ENCODE measurements at places on chromosomes 5 and 9.

DNA sequence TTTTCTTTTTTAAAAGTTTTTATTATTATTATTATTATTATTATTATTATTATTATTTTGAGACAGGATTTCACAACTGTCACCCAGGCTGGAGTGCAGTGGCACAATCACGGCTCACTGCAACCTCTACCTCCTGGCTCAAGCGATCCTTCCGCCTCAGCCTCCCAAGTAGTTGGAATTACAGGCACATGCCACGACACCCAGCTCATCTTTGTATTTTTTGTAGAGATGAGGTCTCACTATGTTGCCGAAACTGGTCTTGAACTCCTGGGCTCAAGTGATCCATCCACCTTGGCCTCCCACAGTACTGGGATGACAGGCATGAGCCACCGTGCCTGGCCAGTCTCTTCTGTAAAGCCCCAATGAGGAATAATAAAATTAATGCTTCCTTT lies 31.0 kb upstream of the TXN start:
- no peak for DNase-seq

- DNase-seq, result peak; percentile 19
Measured at GRCh38 chr5:137179203-137179602, 319.9 kb downstream of the SPOCK1 start.

DNA sequence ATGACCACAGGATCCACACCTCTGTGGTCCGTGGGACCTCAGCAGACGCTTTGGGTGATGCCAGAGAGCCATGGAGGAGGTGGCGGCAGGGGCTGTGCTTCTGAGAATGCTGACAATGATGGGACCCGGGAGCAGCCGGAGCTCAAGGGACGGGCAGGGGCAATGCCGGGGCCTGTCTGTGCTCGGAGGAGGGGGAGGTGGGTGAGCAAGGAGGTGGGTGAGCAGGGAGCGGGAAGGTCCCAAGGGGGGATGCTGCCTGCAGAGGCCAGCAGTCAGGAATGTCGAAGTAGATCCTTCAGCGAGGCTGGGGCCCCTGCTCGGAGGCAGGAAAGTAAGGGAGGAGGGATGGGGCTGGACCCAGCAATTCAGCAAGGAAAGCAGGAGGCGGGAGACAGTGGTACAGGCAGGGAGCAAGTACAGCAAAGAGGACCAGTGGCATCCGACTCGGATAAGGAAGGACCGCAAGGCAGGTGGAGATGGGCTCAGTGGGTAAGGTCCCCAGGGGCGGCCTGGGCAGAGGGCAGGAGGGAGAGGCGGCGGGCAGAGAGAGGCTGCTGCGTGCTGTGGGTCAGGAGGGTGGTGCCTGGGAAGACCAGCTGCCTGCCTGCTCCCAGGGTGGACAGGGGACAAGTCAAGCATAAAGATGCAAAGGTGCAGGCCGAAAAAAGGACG lies 49.0 kb downstream of the ADAMTS2 start:
- DNase-seq, result no peak

GRCh38 chr5:88269222-88269771 lies 652 bp upstream of the TMEM161B start:
- no peak for DNase-seq

DNA sequence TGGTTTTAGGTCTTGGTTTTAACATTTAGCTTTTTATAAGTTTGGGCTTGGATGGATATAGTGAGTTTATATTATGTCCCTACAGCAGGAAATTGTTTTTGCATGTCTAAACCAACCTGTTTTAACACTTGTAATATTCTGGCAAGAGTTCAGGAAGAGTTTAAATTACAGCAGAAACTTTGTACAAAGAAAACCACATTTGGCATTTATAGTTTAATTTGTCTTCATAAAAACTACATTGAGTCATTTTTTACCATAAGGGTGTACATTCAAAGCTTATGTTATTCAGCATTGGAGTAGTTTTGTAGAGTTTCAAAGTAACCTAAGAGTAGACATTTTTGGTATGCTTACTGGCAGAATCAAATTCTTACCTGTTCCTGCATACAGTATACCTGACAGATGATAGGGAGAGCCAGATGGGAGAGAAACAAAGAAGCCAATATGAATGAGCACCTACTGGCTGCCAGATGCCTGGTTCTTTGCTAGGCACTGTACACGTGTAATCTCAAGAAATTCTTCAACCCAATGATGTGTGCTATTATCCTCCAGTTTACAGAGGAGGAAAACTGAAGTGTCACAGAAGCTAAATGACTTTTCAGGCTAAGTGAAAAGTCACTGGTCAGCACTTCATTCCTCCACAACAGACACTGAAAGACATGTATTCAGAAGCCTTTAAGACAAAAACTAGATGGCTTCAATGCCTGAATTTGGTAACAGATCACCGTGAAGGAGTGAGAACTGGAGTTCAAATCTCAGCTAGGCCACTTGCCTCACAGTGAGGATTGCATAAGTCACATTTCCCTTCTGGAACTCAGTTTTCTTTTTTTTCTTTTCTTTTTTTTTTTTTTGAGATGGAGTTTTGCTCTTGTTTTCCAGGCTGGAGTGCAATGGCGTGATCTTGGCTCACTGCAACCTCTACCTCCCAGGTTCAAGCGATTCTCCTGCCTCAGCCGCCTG lies 25.9 kb upstream of the ECM2 start:
- DNase-seq, result no peak

DNA sequence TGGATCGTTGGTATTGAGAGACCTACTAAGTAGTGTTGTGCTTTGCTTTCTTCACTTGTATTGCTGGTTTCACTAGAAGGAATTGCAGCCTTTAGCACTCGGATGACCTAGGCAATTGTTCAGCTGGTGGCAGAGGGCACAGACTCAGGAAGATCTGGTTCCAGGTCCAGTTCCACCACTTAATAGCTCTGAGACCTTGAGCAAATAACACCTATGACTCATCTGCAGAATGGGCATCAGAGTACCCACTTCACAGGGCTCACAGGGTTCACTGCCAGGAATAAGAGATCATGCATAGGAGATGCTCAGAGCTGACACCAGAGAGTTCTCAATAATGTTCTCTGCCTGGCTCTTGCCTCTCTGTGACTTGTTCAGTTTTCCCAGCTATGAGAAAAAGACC lies 133.6 kb downstream of the SIL1 start:
- no peak for DNase-seq

GRCh38 chr5:127608077-127608660 lies 40.7 kb upstream of the CTXN3 start:
- no peak for DNase-seq

GRCh38 chr5:65928322-65928752 lies 2.0 kb downstream of the ERBIN start:
- DNase-seq, result no peak

DNA sequence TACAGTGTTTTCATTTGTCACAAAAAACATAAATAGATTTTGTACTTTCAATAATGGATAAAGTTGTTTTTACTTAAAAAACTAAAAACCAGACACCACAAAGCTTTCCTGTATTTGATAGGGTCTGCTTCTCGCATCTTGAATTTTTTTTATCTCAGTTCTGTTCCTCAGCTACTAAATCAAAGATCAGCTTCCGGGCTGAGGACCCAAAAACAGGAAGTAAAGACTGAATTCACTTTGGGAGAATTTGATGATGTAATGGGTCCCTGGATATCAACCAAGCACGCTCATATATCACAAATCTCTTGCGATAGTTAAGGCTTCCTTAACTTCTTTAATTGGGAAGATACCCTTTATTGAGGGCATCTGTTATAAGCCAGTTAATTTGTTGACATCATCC lies 24.1 kb downstream of the ITK start:
- no peak for DNase-seq

DNA sequence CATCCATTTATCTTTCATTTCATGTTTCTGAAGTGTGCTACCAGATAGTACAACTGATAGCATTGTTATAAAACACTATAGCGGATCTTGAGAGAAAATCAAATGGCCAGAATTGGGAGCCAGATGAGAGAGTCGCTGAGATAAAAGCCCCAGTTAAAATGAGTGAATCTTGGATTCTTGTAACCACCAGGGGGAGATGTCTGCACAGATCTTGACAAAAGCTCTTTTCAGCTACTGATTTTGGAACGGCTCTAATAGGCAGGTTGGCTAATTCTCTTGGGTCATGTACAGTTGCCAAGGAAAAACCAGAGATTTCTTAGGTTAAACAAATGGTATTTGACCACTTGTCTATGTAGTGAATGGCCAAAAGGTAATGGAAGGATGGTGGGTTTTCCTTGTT lies 21.7 kb downstream of the F2RL2 start:
- peak; percentile 47 for DNase-seq

GRCh38 chr5:99590806-99591205 lies 662.0 kb upstream of the CHD1 start:
- DNase-seq, result no peak

- DNase-seq, result no peak
Measured at GRCh38 chr5:87231037-87231808, 36.5 kb upstream of the RASA1 start.

GRCh38 chr5:131246504-131246903 lies 17.3 kb upstream of the CDC42SE2 start:
- no peak for DNase-seq

- DNase-seq, result no peak
Measured at GRCh38 chr9:38343037-38343436, 49.5 kb upstream of the ALDH1B1 start.

- no peak for DNase-seq
Measured at GRCh38 chr5:160064417-160064810, 54.8 kb downstream of the PWWP2A start.

DNA sequence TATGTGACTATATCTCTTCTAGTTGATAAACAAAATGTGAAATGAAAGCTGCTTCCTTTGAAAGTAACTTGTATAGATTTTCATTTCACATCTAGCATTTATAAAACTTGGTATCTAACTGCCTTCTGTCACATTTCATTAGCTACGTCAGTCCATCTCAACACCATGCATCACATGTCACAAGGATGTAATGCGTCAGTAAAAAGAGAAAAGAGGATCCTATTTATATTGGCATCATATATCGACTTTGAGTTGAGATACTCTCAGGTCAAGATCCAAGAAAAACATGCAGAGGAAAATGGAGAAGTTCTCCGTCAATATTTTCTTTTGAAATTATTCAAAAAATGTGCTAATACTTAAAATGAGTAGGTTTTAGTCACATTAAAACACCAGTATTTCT lies 1211.2 kb downstream of the EFNA5 start:
- no peak for DNase-seq

DNA sequence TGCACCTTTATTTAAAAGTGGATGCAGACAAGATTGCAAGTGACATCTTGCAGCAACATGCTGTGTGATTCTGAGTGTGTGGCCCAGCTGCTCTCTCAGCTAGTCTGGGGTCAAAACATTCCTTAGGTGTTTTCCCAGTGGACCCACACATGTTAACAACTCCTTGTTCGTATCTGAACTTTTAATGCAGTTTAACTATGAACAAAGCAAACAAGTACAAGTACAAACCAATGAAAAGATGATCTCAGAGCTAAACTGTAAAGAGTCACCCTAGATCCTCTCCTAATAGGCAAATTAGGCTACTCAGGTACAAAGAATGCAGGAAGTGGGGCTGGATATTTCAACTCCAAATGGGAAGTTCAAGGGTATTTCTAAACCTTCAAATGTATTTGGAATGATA lies 108.4 kb downstream of the ENTREP1 start:
- DNase-seq, result no peak

- DNase-seq, result no peak
Measured at GRCh38 chr9:125370786-125371185, 109.2 kb downstream of the GAPVD1 start.

GRCh38 chr9:133558191-133559126 lies 24.0 kb downstream of the ADAMTSL2 start:
- DNase-seq, result no peak

DNA sequence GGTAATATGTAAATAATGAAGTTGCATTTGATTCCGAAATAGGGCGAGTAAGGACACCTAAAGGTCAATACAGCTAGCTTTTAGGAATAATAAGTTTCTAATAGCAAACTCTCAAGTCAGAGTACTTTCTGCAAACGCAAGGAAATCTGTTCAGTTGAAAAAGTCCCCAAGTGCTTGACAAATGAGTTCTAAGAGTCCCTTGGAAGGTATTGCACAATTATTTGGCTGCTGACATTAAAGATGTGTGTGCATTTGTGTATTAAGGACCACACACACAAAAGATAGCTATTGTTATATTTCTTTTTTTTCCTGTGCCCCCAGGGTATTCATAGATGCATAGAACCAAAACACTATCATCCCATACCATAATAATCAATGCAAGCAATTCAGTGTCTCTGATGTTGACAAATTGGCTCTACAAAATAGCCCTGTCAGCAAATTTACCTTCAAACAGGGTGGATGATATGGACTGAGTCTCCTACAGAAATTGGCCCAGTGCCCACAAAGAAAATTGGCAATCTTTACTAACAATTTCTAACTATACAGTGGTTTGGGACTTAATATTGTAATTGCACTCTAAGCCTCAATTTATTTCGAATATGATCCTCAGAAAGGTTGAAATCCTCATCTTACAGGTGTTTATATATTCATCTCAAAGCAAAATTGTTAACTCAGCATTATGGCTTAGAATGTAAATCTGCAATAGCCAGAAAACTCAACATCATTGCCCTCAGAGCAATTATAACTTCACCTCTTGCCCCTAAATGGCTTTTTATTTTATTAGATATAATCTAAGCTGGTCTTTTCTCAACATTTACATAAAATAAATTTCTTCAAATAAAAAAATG lies 827.2 kb downstream of the MAT2B start:
- DNase-seq, result no peak

GRCh38 chr9:75914002-75914401 lies 23.5 kb downstream of the PCSK5 start:
- no peak for DNase-seq

All from NCI-H2081 (cell line).